Activated B cell treated with CpG ODN at 0.5 μM for 24 hours (primary cell): ENCODE measurements at places on chromosomes 16 and 17. TPM values are rescaled to one million over a fixed set of nuclear protein-coding genes. Genes with fewer than 3 reads are reported as not detected.

The TEX19 gene
- not detected in 2 replicates for total RNA-seq

The KRT28 gene
- total RNA-seq, result not detected in 2 replicates

The SCARF1 gene
- total RNA-seq, result 6.6 and 8.0 TPM in 2 replicates

The MRC2 gene
- 0.10 and 0.11 TPM in 2 replicates for total RNA-seq

The FNDC8 gene
- not detected in 2 replicates for total RNA-seq

The ACACA gene
- 32.4 and 42.4 TPM in 2 replicates for total RNA-seq

The PRSS27 gene
- total RNA-seq, result 1.5 and 1.8 TPM in 2 replicates

The ANKRD13B gene
- total RNA-seq, result 3.5 and 5.2 TPM in 2 replicates

The ITGA2B gene
- total RNA-seq, result not detected in 2 replicates

The PPM1E gene
- 0.02 and 0.07 TPM in 2 replicates for total RNA-seq

The MPV17L gene
- 0.17 and 0.55 TPM in 2 replicates for total RNA-seq

The TPSD1 gene
- total RNA-seq, result not detected in 2 replicates

The OR1A1 gene
- not detected in 2 replicates for total RNA-seq

The PPP1R27 gene
- not detected in 2 replicates for total RNA-seq

The GFAP gene
- not detected in 2 replicates for total RNA-seq

The MEOX1 gene
- total RNA-seq, result not detected in 2 replicates

The MMP25 gene
- total RNA-seq, result 0.13 and 0.34 TPM in 2 replicates

The SIAH1 gene
- 26.9 and 31.5 TPM in 2 replicates for total RNA-seq

The DNASE1L2 gene
- 1.2 and 1.3 TPM in 2 replicates for total RNA-seq

The KCNJ16 gene
- not detected in 2 replicates for total RNA-seq

The ZSCAN10 gene
- not detected in 2 replicates for total RNA-seq

The LDHD gene
- total RNA-seq, result not detected in 2 replicates

The ADGRG3 gene
- not detected in 2 replicates for total RNA-seq

The SMIM22 gene
- not detected in 2 replicates for total RNA-seq

The SERPINF2 gene
- 0.82 and 1.3 TPM in 2 replicates for total RNA-seq

The TMEM11 gene
- total RNA-seq, result 21.2 and 22.2 TPM in 2 replicates

The FOXO3B gene
- total RNA-seq, result 5.8 and 7.6 TPM in 2 replicates

The SLFN5 gene
- 15.2 and 15.3 TPM in 2 replicates for total RNA-seq

The POLR2C gene
- total RNA-seq, result 52.2 and 56.6 TPM in 2 replicates
